ENCODE measurements at places on chromosomes 16 and 17. TPM values are rescaled to one million over a fixed set of nuclear protein-coding genes. Genes with fewer than 3 reads are reported as not detected.

MAF gene
- 12.3 TPM for total RNA-seq

CCDC78 gene
- 3.7 TPM for total RNA-seq

GPR139 gene
- not detected for total RNA-seq

DHRS7C gene
- total RNA-seq = 0.40 TPM

TBC1D3G gene
- total RNA-seq = not detected

GSDMA gene
- total RNA-seq = 0.90 TPM

SLC52A1 gene
- 2.6 TPM for total RNA-seq

NETO2 gene
- total RNA-seq = 19.0 TPM

TEKT3 gene
- total RNA-seq = 0.45 TPM

MAPT gene
- total RNA-seq = 0.37 TPM

SMCR8 gene
- total RNA-seq = 21.4 TPM

PLD6 gene
- total RNA-seq = 1.4 TPM

NTHL1 gene
- 96.8 TPM for total RNA-seq

CD300LF gene
- 1.1 TPM for total RNA-seq

NOXO1 gene
- 80.1 TPM for total RNA-seq

IKZF3 gene
- total RNA-seq = 1.8 TPM

CD300LG gene
- 0.32 TPM for total RNA-seq

EPOP gene
- 1.8 TPM for total RNA-seq

AIPL1 gene
- not detected for total RNA-seq

CFAP97D1 gene
- not detected for total RNA-seq

SLC5A10 gene
- total RNA-seq = not detected

KRT17 gene
- 1.2 TPM for total RNA-seq

KANSL1 gene
- total RNA-seq = 72.3 TPM

BRICD5 gene
- 7.7 TPM for total RNA-seq

FOXC2 gene
- 0.22 TPM for total RNA-seq

SLC35G6 gene
- not detected for total RNA-seq

ENPP7 gene
- total RNA-seq = not detected

DNAAF1 gene
- not detected for total RNA-seq

ITPRIPL2 gene
- 34.9 TPM for total RNA-seq

NPW gene
- 3.5 TPM for total RNA-seq

XYLT1 gene
- 15.0 TPM for total RNA-seq

TMEM238L gene
- 63.1 TPM for total RNA-seq

TMIGD1 gene
- total RNA-seq = 14.4 TPM

HOXB8 gene
- 7.4 TPM for total RNA-seq

HOXB5 gene
- 22.7 TPM for total RNA-seq

ABR gene
- total RNA-seq = 243 TPM

ACAP1 gene
- total RNA-seq = 7.4 TPM

KRTAP1-1 gene
- total RNA-seq = not detected

KRTAP2-2 gene
- total RNA-seq = not detected

COIL gene
- total RNA-seq = 14.1 TPM

COASY gene
- total RNA-seq = 176 TPM

EXOC3L1 gene
- total RNA-seq = 4.6 TPM

ACSM3 gene
- 42.8 TPM for total RNA-seq

HSD11B2 gene
- total RNA-seq = 378 TPM

APRT gene
- 273 TPM for total RNA-seq

Data from colonic mucosa (tissue), 4 donors.